ENCODE measurements at places on chromosomes 2 and 18.
A peak's percentile ranks its signal among the peaks of the same experiment; 100 is the strongest.

GRCh38 chr2:168583710-168584521 lies 127.8 kb downstream of the CERS6 start:
- DNase-seq, result peak; percentile 64

DNA sequence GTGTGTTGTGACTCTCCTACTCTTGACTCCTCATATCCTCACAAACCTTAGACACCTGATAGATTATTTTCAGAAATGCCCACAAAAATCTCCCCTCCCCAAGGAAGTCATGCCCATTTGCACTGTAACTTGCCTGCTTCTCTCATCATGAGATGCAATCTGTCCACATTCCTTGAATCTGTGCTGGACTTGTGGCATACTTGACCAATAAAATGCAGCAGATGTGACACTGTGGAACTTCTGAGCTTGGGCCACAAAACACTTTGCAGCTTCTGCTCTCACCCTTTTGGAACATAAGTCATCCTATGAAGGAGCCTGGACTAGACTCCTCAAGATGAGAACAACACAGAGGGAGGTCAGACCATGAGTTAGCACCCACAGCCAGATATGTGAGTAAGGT lies 4.4 kb upstream of the PID1 start:
- no peak for DNase-seq

- DNase-seq, result no peak
These were observed 55.3 kb upstream of the CHMP1B start for GRCh38 chr18:11795916-11796315.

DNA sequence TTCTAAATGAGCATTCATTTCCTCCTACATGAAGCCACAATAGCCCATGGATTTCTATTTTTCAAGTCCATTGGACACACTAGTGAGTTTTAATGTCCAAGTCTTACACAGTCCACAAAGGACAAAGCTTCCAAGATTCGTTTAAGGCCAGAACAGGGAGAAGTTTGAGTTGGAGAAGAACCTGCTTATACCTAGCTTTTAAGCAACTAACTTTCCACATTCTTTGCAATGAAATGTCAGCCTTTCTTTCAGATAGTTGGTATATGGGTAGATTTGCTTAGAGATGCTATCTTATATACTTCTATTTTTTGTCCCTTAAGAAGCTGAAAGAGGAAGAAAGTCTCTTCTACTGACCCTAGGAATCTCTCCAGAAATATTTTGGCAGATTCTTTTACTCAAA lies 66.1 kb upstream of the NPAS2 start:
- no peak for DNase-seq

GRCh38 chr2:96768083-96768561 lies 7.4 kb downstream of the CNNM4 start:
- DNase-seq, result no peak

DNA sequence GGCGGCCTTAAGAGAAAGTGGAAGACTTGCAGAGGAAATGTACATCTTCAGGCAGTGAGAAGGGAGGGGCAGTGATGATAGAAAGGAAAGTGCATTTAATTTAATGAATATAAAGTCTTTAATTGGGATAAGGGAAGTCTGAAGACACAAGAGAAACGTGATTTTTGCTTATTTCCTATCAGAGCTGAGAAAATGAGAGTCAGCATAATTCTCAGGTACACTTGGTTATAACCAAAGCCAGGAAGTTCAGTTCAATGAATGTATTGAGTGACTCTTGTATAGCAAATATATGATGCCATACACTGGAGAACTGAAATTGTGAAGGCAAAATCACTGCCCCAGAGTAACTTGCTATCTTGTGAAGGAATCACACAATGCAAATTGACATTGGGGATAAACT lies 256.3 kb downstream of the LRRTM1 start:
- no peak for DNase-seq

DNA sequence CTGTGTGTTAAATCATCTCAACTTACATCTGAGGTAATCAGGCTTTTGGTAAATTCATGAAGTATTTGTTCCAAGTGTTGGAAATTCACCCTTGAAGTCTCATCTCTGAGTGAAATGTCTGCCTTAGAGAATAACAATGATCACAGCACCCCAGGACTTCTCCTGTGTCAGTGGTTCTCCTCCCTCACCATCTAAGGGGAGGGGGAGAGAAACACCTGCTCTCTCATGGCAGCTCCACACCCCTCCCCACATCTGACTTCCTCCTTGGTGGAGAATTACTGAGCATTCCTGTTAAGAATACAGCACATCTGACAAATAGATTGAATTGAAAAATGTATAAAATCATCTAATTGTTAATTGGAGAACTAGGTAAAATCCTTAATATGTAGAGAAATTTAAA lies 532.1 kb downstream of the RNF144A start:
- no peak for DNase-seq

- no peak for DNase-seq
These were observed 37.4 kb upstream of the PROKR1 start for GRCh38 chr2:68605939-68606338.

GRCh38 chr2:165535471-165535870 lies 66.0 kb downstream of the CSRNP3 start:
- peak; percentile 36 for DNase-seq

- DNase-seq, result peak; percentile 53
These were observed 4.7 kb downstream of the CDK5R2 start for GRCh38 chr2:218964041-218964771.

DNA sequence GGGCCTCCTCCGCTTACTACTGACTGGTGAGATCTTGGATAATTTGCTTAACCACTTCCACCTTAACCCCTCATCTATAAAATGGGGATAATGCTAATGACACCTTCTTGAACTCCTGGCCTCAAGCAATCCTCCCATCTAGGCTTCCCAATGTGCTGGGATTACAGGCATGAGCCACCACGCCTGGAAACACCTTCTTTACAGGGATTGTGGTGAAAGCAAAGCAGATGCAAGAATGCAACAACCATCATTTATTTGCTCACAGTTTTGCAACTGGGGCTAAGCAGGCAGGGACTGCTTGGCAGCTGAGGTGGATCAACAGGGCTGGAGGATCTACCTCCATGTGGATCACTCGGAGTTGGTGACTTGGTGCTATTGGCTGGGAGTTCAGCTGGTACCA lies 76.2 kb upstream of the ZNF532 start:
- no peak for DNase-seq
